ENCODE measurements at places on chromosomes 7 and 10.

DNA sequence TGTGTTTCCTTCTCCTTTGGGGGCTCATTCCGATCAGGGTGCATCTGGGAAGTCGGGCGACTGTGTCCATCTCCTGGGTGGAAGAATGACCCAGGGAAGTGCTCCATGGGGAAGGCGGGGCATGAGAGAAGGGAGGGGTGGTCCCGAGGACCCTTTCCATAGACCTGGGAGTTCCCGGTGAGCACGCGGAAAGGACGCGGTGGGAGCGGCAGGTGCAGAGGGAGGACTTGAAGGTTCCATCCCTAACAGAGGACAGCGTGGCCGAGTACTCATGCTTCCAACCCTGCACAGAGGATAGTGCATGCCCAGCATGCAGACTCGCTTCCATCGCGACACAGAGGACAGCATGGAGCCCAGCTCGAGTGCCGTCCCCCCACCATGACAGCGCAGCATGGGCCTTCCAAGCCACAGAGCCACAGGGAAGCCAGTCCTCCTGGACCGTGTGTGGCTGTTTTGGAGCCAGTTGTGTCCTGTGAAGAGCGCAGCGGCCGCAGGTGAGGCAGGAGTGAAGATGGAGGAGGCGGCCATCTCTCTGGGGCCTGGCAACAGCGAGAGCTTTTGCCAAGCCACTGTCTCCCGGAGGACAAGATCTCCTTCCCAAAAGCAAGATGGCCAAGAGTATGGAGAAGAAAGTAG lies 281.4 kb downstream of the DNAJB6 start:
- no peak for DNase-seq

- DNase-seq = no peak
Measured at GRCh38 chr10:13673156-13673555, 86.4 kb downstream of the PRPF18 start.

- no peak for DNase-seq
Measured at GRCh38 chr10:3890602-3891352, 105.8 kb upstream of the KLF6 start.

DNA sequence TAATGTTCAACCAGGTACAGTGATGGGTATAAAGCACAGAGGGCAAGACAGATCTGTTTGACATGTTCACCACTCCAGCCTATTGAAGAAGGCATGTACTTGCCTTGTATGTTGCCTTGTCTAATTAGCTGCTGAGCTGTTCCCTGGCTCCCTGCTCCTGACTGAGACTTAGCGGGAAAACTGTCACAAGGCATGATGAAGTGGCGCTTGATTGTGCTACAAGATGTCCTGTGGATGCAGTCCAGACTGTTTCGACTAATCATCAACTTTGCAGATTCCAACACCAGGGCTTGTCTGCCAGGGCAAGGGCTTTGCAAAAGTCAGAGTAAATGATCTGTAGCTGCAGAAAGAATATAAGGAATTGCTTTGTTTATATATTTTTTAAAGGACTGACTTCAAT lies 136.2 kb upstream of the NRBF2 start:
- no peak for DNase-seq

- DNase-seq = peak; percentile 39
Measured at GRCh38 chr7:28988810-28989209, 30.7 kb upstream of the TRIL start.

- DNase-seq = no peak
Measured at GRCh38 chr7:64308016-64308270, 5.8 kb upstream of the ZNF736 start.

- DNase-seq = peak; percentile 79
Measured at GRCh38 chr7:17680943-17681351, 259.3 kb downstream of the SNX13 start.

GRCh38 chr7:105940109-105940508 lies 23.0 kb upstream of the CDHR3 start:
- peak; percentile 14 for DNase-seq

GRCh38 chr7:108421720-108422331 lies 34.4 kb downstream of the NRCAM start:
- no peak for DNase-seq

- DNase-seq = no peak
Measured at GRCh38 chr10:86536294-86536861, 14.8 kb upstream of the WAPL start.

- DNase-seq = no peak
Measured at GRCh38 chr7:36625247-36625646, 99.0 kb downstream of the AOAH start.

DNA sequence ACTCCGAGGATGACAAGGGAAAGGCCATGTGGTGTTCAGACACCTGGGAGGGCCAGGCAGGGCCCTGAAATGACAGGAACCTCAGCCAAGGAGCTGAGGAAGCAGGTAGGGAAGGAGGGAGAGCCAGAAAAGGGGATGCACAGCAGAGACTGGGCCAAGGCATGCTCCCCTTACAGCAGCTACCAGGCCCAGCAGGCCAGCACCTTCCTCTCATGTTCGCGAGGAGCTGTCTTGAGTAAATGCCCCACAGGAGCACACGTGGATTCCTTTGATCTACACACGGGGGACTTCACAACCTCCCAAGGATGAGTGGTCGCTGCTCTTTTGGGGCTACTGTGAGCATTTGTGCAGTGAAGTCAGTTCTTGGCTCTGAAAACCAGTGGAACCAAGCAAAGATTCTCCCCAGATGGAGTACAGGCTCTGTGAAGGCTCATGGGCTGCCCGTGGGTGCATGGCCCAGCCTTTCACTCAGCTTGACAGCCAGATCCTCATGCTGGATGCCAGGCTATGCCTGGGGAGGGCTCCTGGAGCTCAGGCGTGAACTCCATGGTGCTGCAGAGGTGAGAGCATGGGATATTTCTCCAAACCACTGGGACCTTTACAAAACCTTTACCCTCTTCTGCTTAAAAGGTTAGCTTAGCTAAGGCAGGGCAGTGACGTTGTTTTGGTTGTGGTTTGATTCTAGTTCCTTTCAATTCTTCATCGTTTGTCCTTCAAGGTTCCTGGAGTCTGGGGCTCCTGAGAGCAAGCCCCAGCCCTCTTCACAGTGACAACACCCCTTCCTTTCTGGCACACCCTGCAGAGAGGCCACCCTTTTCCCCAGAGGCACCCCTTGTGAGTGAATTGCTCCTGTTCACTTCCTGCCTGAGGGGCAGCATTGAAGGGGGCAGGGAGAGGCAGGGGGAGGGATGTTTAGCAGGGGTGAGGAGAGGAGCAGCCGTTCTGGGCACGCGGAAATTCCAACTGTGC lies 74.2 kb upstream of the ZPBP start:
- no peak for DNase-seq

DNA sequence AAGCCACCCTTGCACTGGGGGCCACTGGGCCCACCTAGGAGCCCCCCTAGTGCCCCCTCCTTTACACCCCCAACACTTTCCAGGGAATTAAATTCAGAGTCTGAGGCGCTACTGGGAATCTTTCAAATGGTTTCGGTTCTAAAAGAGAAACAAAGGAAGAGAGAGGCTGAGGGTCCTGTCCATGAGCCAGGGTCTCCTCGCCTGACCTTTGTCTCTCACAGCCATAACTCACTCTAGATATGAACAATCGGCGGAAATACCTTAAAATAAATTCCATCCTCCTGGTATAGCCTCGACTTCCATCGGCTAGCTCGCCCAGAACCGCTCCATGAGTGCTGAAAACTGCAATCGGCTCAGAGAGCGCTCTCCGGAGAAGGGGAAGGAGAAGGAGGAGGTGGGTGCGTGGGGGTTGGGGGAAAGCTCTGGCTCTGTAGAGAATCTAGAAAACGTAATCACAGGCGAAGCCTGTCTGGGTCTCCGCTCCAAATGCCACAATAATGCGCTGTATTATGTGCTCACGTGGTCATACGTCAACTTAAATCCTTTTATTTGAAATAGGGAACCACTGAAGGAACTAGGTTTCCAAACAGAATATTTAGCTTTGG lies 12.6 kb downstream of the HOXA4 start:
- DNase-seq = no peak

DNA sequence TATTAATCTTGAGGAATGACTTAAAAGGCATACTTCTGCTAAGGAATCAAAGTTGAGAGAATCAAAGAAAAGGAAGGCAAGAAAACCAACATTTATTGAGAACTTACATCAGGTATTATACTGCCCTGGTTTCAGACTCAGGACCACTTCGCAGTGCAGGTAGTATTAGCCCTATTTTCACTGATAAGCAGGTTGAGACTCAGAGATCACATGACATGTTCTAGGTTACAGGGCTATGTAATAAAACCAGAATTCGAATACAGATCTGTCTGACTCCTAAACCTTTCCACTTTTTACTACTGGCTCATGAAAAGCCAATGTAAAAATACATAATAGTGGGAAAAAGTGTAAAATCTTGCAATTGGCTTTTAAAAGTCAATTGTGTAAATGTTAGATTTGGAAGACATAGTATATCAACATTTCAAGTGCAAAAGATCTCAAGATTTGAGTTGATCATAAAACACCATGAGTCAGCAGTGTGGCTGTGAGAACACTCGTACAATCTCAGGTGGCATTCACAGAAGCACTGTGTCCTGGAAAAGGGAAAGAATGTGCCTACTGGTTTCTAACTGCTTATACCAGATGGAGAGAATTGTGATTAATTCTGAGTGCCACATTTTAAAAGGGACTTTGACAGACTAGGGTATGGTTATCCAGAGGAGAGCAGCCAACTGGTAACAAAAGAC lies 195.8 kb upstream of the MKLN1 start:
- peak; percentile 45 for DNase-seq

- no peak for DNase-seq
Measured at GRCh38 chr7:131302446-131302845, 25.2 kb upstream of the MKLN1 start.

- DNase-seq = peak; percentile 6
Measured at GRCh38 chr10:15642095-15642494, 77.6 kb downstream of the ITGA8 start.

- peak; percentile 49 for DNase-seq
Measured at GRCh38 chr7:19215412-19215811, 70.2 kb upstream of the FERD3L start.

DNA sequence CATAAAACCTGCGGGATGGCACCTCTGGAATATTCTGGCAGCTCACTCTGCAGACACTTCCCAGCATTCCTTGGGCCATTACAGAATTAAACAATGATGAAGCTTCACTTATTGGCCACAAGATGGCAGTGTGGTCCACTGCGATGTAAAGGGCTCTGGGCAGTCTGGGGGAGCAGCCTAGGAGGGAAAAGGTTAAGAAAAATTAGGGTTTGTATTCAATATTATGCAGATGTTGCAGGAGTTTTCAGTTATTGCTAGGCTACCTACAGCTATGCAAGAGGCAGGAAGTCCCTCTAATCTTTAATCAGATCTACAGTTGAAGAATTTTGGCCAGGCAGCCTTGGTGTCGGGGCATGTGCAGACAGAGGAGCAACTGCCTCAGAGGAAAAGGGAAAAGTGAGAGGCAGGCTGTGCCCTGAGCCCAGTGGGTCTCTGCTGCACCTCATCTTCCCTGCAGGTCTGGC lies 233.2 kb upstream of the PRSS1 start:
- peak; percentile 78 for DNase-seq

GRCh38 chr7:142808802-142809583 lies 38.2 kb downstream of the PRSS2 start:
- DNase-seq = peak; percentile 94

- peak; percentile 47 for DNase-seq
Measured at GRCh38 chr10:100303724-100304319, 17.3 kb upstream of the BLOC1S2 start.

GRCh38 chr10:53406532-53406931 lies 633.9 kb upstream of the MBL2 start:
- DNase-seq = no peak

DNA sequence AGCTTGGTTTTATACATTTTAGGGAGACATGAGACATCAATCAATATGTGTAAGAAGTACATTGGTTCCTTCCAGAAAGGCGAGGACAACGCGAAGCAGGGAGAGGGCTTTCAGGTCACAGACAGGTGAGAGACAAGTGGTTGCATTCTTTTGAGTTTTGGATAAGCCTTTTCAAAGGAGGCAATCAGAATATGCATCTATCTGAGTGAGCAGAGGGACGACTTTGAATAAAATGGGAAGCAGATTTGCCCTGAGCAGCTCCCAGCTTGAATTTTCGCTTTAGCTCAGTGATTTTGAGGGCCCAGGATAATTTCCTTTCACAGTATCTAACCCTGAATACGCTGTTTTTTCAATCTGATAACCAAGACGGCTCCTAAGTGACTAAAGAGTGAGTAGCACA lies 82.5 kb upstream of the MYO3A start:
- no peak for DNase-seq

GRCh38 chr10:122281018-122281626 lies 10.0 kb downstream of the BTBD16 start:
- no peak for DNase-seq

GRCh38 chr10:109941236-109941862 lies 18.0 kb upstream of the XPNPEP1 start:
- no peak for DNase-seq

- peak; percentile 37 for DNase-seq
Measured at GRCh38 chr7:99331002-99331401, 5.3 kb downstream of the ARPC1A start.

- no peak for DNase-seq
Measured at GRCh38 chr10:5891009-5891408, 966 bp downstream of the FBH1 start.

DNA sequence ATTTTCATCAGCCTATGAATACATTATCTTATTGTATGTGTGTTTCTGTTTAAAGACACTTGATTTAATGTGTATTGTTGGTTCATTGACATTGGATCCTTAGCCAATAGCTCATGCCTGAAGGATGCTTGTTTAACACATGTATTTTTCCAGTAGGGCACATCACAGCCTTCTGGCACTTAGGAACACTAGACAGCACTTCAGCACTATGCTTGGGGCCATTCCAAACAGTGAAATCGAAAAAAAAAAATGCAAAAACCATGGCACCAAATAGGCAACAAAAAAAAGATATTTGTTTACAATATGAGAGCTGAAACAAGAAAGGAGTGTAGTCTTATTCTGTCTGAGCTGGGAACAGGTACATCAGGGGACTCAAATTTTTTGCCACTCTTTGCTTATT lies 262.8 kb downstream of the SLC25A13 start:
- no peak for DNase-seq

DNA sequence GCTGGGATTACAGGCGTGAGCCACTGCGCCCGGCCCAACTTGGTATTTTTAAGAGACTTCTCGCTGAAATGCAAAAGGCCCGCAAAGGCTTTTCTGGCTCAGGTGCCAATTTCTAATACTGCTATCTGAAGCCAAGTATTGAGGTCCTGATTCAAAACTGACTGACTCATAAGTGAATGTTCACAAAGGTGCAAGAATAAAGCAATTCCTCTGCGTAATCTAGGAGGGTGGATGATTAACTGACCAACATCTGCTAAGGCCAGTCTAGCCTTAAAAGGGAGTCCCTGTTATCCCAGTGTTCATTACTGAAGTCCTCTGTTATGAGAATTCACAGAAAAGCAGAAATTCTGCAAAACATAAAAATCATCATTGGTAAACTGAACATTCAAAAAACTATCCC lies 111.4 kb downstream of the SRPK2 start:
- peak; percentile 71 for DNase-seq

- DNase-seq = peak; percentile 42
Measured at GRCh38 chr7:41698726-41699125, 4.2 kb downstream of the INHBA start.

GRCh38 chr7:95886501-95887090 lies 114.2 kb downstream of the DYNC1I1 start:
- peak; percentile 35 for DNase-seq

GRCh38 chr7:123070702-123071286 lies 75.3 kb upstream of the TAS2R16 start:
- DNase-seq = peak; percentile 49

- DNase-seq = no peak
Measured at GRCh38 chr10:95793401-95794045, 37.6 kb downstream of the ENTPD1 start.

- no peak for DNase-seq
Measured at GRCh38 chr7:30029696-30030095, 1.5 kb downstream of the PLEKHA8 start.

GRCh38 chr7:44186736-44187135 lies 2.5 kb downstream of the GCK start:
- no peak for DNase-seq

Data from PC-3 (cell line).